NCI-H1105 (cell line): ENCODE measurements at places on chromosomes 4 and X.

- no peak for DNase-seq
Observed at GRCh38 chrX:31500921-31501320, 429.1 kb upstream of the FTHL17 start.

GRCh38 chr4:39626261-39626660 lies 12.4 kb downstream of the SMIM14 start:
- no peak for DNase-seq

DNA sequence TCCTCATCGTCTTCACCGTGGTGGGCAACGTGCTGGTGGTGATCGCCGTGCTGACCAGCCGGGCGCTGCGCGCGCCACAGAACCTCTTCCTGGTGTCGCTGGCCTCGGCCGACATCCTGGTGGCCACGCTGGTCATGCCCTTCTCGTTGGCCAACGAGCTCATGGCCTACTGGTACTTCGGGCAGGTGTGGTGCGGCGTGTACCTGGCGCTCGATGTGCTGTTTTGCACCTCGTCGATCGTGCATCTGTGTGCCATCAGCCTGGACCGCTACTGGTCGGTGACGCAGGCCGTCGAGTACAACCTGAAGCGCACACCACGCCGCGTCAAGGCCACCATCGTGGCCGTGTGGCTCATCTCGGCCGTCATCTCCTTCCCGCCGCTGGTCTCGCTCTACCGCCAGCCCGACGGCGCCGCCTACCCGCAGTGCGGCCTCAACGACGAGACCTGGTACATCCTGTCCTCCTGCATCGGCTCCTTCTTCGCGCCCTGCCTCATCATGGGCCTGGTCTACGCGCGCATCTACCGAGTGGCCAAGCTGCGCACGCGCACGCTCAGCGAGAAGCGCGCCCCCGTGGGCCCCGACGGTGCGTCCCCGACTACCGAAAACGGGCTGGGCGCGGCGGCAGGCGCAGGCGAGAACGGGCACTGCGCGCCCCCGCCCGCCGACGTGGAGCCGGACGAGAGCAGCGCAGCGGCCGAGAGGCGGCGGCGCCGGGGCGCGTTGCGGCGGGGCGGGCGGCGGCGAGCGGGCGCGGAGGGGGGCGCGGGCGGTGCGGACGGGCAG lies 792 bp downstream of the ADRA2C start:
- DNase-seq = no peak

DNA sequence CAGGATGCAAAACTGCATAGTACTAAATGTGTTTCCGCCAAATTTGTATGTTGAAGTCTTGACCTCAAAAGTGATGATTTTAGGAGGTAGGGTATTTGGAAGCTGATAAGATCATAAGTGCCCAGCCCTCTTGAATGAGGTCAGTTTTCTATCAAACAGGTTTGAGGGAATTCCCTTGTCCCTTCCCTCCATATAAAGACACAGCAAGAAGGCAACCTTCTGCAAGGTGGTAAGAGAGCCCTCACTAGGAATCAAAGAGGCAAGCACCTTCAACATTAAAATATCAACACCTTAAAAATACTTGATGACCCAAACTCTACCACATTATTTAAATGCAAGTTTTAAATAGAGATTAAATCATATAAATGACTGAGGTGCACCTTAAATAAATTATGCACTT lies 288.6 kb downstream of the EPHA5 start:
- no peak for DNase-seq

- no peak for DNase-seq
Observed at GRCh38 chrX:71650333-71650969, 16.9 kb upstream of the LOC101059915 start.

DNA sequence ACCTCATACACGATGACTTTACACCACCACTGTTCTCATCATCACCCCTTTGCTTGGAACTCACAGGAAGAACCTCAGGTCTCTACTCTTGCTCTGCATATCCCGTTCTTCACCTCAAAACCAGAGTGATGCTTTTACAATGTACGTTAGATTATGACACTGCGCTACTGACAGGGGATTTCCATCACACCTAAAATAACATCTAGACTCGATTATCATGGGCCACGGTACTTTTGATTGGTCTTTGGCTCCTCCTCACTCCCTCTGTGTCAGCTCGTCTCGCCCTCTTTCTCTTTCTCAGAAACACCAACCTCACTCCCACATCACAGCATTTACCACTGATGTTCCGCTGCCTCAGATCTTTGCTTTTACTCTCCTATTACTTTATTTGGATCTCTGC lies 172.4 kb downstream of the TLL1 start:
- DNase-seq = no peak

DNA sequence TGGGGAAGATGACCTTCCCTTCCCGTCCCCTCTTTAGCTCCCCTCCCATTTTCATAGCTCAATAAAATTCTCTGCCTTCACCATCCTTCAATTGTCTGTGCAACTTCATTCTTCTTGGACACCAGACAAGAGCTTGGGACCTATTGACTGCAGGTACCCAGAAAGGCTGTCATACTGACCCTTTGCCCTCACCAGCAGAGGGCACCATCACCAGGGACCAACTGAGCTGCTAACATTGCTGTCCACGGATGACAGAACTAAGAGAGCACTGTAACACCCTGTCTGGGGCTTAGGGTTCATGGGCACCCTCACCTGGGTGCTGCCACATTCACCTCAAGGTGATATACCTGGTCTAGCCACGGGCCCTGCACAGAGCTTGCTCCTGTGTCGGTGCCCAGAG lies 141.3 kb upstream of the VCX3B start:
- no peak for DNase-seq

GRCh38 chrX:105120463-105120862 lies 100.0 kb downstream of the TEX13A start:
- no peak for DNase-seq

- no peak for DNase-seq
Observed at GRCh38 chr4:75876218-75876617, 26.0 kb downstream of the PPEF2 start.

DNA sequence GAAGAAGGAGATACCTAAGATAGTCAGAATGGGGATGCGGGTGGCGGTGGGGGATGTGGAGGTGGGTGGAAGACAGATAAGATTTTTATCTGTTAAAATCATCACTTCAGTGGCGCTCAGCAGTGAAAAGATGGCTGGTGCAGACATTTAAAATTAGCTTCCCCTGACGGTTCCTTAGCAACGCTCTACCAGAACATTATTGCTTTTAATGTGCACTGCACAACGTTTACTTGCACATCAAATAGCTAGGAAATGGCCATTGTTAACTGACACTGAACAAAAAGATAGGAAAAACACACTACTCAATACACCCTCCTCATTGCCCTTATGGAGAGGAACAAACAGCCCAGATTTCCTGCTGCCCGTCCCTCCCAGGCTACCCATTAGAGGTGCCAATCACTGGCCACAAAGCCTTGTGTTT lies 61.0 kb upstream of the FTHL17 start:
- no peak for DNase-seq

DNA sequence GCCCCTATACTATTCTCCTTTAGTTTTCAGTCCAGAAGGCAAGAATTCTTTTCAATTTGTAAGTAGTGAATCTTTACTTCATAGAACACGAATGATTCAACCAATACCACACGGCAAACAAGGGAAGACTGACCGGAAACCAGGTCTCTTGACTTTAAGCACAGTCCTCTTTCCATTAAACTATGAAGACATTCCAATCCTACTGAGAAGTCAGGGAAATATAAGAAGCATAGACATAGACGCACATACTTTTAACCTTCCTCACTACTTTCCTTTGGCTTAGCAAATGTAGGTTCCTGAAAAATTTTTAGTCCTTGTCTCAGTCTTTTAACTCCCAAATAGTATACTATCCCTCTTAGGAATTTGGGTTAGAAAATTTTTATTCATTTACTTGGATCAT lies 9.1 kb downstream of the CHRDL1 start:
- no peak for DNase-seq

DNA sequence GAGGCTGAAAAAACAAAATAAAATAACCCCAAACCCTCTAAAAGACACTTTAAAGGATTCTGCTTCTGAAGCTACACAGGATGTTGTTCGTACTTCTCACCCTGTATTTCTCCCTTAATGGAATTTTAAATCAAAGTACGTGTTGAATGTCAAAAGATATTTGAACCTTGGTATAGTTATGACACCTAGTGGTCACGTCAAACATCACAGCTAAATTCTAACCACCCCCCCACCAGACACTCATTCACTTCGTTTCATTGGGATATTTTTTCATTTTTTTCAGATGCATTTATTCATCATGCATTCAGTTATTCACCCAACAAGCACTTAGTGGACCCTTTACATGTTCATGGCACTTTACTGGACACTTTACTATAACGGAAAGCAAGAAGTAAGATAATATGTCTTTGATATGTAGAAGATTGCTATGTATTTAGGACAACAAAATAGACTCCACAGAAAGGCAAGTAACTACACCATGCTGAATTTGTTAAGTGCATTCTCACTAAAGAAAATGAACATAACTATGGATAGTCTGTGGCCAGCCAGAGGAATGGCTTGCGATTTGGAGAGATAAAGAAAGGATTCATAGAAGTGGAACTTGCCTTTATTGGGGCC lies 62.5 kb upstream of the GPR174 start:
- no peak for DNase-seq

GRCh38 chrX:76126851-76127250 lies 46.0 kb upstream of the PBDC1 start:
- no peak for DNase-seq

DNA sequence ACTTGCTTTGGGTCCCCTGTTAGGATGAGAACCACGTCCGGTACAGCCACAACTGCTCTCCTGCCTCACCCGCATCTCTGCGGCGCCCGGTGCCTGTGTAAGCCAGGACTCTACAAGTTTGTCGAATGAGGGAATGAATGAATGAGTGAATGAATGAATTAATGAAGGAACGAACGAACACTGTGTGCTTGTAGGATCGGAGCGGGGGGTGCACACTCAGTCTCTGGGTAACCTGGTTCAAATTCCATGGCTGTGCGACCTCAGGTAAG lies 201.4 kb upstream of the PSAPL1 start:
- no peak for DNase-seq

GRCh38 chr4:181853881-181854511 lies 389.2 kb upstream of the TENM3 start:
- no peak for DNase-seq

DNA sequence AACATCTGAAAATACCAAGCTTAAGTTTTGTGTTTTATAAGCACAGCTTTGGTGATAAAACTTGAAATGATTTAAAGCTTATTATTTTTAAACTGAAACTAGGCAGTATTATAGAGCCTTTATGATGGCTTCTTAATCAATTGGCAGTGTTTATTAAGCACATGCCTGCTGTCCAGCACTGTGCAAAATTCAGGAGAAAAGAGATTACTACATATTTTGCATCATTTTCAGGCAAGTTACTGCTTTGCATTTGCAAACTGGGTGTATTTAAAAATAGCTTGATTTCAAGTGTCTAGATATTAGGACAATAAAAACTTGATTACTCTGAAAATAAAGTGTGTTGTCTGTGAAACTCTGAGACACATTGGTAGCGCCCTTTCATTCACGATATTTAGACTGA lies 126.5 kb downstream of the PDLIM5 start:
- no peak for DNase-seq

DNA sequence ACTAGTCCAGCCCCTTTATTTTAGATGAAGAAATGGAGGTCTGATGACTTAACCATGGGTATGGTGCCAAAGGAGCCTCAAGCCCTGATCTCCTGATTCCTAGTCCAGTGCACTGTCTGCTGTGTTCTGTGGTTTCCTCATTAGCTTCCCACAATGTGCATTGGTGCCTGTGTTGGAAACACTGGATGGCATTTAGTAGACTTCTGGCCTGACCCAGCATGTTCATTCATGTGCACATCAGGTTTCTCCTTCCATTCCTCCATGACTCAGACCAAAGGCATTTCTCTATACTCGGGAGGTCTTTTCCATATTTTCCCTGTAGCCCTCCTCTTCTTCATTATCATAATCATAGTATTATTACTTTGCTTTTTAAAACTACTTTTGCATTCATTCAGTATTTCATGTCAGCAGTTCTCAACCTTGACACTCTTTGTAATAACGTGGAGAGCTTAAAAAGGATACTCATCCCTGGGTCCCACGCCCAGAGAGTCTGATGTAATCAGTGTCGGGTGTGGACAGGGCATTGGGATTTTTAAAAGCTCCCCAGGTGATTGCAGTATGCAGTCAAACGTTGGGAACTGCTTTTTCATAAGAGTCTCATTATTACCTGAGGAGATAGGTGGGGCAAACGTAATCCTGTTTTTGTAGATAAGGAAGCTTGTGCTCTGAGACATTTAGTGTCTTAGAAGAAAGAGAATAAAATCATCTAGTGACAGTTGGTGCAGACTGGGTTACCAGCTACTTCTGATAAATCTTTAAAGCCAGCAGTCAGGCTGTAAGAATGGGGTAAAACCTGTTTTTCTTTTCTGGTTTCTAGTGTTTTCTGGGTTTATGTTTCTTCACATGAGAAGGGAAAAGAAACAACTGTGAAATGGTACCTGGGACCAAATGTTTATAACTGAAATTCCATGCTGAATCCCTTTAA lies 40.9 kb upstream of the XK start:
- DNase-seq = no peak

DNA sequence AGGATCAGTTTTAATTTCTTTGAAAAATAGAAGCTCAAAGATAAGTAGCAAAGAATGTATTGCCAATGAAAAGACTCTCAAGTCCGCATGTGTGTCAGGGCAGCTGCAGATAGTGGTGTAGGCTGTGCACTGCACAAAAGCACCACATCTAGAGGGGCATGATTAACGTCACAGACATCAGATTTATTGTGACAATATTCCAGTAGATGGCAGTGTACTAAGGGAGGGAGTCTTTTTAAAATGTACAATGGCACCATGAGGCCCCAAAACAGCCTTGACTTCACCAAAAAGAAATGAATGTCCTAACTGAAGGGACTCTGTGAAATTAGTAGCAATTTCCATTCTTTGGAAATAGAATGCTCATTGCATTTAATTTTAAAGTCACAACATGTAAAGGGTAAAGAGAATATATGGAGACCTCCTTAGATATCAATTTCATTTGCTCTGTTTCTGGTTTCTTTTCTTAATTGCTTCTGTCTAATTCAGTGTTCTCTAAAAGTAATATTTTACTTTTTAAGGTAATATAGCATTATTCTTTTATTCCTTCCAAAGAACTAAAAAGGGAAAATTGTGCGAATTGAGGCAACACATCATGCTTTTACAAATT lies 98.4 kb downstream of the ZNF827 start:
- peak; percentile 4 for DNase-seq

- no peak for DNase-seq
Observed at GRCh38 chr4:119536572-119537528, 91.8 kb downstream of the PDE5A start.

- DNase-seq = no peak
Observed at GRCh38 chr4:15934259-15934658, 4.3 kb downstream of the FGFBP1 start.

GRCh38 chr4:163663454-163664225 lies 169.2 kb downstream of the TMA16 start:
- no peak for DNase-seq

- no peak for DNase-seq
Observed at GRCh38 chr4:52421811-52422213, 237.3 kb downstream of the USP46 start.

- no peak for DNase-seq
Observed at GRCh38 chrX:13662355-13662791, 9.4 kb downstream of the TCEANC start.

- no peak for DNase-seq
Observed at GRCh38 chrX:41121766-41122165, 36.5 kb downstream of the USP9X start.
